ENCODE measurements at places on chromosomes 7 and 10.

DNA sequence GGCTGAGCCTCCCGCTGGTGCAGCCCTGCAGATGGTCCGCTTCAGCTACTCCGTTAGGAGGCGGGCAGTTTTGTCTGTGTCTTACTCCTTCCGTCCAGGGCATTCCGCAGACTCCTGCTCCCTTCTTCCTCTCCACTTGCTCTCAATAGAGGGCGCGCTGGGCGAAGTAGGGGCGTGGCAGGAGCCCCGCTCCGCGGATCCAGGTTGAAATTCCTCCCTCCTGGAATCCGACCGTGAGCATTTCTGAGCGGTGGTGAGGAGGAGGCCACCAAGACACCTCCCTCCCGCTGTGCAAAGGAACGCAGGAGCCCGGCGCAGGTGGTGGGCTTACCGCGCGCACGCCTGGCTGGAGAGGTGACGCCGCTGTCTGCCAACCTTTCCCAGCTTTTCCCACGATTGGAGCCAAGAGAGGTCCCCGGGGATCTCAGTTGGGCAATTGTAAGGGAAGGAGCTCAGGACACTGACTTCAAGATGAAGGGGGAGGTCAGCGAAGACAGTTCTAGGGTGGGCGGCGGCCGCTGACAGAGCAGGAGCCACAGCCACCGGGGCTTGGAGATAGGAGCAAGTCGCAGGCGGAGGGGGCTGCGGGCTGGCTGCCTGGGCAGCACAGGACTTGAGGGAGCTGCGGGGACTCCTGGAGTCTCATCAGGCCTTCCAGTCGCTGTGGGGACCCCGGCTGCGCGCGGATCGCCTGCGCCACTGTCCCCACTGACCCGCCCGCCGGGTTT, 1011.3 kb downstream of the XPNPEP1 start:
- DNase-seq = peak; percentile 47

DNA sequence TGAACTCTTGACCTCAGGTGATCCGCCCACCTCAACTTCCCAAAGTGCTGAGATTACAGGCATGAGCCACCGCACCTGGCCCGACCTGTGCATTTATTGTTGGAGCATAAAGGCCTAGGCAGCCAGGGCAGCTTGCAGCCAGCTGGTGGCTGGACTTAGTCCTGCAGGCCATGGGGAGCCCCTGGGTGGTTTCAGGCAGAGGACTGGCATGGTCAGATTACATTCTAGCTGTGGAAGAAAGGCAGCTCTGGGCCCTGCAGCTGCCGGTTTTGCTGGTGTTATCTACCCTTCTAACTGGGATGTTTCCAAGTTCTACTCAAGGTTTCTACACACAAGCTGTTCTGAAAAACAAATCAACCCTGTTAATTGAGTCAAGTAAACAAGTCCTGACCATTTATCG, 22.7 kb upstream of the MKRN1 start:
- peak; percentile 59 for DNase-seq

GRCh38 chr10:113616244-113617074, 47.4 kb downstream of the NRAP start:
- no peak for DNase-seq

DNA sequence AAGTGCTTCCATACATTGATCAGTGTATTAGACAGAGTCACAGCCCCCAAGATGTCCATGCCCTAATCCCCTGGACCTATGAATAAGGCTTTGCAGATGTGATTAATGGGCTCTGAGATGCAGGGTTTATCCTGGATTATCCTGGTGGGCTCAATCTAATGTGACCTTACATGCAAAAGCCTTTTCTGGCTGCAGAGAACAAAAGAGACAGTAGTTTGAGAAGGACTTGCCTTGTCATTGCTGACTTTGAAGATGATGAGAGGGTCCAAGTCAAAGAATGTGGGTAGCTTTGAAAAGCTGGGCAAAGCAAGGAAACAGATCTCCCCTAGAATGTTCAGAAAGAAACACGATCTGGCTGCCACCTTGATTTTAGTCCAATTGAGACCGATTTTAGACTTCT, 238.7 kb downstream of the CCSER2 start:
- DNase-seq = no peak

- no peak for DNase-seq
These were observed 3.9 kb downstream of the HIP1 start for GRCh38 chr7:75734586-75735458.

GRCh38 chr7:47253650-47254080, 328.2 kb downstream of the TNS3 start:
- DNase-seq = peak; percentile 28

DNA sequence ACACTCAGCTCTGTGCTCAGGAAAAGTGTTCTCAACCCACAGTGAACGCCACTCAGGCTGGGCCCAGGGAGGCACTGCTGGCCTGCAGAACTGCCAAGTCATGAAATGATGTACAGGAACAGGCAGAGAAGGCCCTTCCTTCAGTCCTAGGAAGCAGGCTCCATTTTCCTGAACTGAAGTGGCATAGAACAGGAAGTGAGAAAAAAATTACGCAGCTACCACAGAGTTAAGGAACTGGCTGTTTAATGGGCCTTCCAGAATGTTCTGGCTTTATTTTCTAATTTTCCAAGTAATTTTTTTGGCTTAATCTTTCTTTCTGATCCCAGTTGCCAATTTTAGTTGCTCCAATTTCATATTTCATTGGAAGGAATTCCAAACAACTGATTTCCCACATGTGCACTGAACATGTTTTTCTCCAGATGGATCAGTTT, 39.3 kb downstream of the LRRC18 start:
- DNase-seq = no peak

DNA sequence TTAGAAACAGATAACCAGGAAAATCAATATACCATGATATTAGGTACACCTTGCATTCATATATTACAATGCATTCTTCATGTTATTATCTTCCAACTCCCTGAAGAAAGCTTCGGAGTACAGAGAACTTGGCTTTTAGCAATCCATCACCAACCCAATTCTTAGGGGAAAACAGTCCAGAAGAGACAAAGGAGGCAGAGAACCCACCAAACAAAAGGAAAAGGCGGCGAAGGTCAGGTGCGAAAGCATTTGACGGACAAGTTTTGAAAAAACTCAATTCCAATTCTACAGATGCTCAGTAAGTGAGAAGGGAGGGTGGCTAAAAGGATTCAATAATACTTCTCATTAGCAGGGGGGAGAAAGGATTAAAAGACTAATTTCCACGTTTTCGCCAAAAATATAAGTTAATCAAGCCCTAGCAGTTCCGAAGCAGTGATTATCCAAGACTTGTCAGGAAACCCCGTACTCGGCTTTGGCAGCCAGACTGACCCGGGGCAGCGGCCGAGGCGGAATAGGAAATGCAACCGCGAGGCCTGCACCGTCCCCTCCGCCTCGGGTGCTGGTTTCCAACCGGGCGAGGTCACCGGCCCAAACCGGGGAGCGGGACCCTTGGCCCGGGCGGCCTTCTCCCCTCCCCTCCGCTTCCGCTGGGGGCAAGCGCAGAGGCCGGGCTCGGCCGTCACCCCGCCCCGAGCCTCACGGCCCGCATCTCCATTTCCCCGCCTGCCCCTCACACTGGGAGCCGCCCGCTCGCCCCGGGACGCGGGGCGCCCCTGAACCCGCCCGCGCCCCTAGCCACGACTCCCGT, 747 bp downstream of the GDI2 start:
- DNase-seq = peak; percentile 55

- DNase-seq = no peak
These were observed 171.6 kb upstream of the FOXP2 start for GRCh38 chr7:114242992-114243507.

DNA sequence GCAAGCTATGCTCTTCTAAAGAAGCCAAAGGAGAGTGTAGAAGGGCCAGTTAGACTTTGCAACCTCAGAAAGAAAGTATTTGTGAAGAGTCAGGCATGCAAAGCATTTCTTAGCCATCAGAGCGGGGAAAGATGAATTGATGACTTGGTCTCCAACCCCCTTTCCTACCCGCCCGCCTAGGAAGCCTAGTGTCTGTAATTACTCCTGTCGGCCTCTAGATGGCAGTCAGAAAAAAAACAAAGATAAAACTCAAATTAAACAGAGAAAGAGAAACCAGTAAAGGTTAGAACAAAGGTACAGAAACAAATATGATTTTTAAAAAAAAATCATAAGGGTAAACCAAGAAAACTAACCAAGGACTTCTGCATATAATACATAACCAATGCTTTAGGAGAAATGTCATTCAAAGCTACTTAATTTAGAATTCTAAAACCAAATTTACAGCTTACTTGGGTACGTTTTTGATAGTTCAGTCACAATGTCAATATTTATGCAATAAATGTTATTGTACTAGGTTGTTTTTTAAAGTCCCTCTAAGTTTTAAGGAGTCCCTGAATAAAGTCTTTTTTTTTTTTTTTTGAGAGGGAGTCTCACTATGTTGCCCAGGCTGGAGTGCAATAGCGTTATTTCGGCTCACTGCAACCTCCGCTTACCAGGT, 97.6 kb downstream of the LYZL1 start:
- DNase-seq = no peak

- no peak for DNase-seq
These were observed 945.9 kb downstream of the GRID1 start for GRCh38 chr10:85420501-85421191.

DNA sequence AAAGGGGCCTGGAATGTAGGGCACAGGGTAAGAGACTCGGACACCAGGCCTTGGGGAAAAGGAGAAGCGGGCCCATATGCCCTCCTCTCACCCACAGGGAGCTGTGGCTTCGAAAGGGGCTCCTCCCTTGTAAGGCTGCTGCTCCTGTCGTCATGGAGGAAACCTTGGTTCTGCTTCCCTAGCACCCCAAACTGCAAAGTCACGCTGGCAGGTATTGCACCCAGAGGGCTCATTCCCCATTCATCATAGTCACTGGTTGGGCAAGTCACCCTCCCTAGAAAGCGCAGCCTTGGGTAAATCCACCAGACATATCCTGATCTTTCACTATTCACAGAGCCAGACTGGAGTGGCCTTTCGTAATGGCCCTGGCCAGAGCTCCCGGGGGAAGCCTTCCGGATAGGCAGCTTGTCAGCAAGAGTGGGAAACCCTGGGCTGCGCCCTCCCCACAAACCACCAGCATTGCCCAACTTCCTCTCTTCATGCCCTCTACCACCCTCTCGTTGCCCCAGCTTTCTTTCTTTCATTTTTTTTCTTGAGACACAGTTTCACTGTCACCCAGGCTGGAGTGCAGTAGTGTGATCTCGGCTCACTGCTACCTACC, 121.0 kb downstream of the HIP1 start:
- peak; percentile 45 for DNase-seq

DNA sequence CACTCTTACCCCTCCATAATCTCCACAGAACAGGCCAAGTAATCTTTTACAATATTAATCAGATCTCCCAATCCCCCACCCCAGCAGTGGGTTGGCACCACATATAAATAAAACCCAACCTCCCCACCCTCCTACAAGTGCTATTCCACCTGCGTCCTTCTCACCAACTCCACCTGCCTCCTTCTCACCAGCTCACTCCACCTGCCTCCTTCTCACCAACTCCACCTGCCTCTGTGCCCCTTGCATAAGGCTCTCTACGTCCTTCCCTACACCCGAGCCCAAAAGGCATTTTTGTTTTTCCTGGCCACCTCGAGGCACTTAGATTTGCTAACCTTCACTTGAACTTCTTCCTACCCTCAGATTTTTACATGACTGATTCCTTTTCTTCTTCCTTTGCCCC, 89.7 kb downstream of the ATE1 start:
- no peak for DNase-seq

DNA sequence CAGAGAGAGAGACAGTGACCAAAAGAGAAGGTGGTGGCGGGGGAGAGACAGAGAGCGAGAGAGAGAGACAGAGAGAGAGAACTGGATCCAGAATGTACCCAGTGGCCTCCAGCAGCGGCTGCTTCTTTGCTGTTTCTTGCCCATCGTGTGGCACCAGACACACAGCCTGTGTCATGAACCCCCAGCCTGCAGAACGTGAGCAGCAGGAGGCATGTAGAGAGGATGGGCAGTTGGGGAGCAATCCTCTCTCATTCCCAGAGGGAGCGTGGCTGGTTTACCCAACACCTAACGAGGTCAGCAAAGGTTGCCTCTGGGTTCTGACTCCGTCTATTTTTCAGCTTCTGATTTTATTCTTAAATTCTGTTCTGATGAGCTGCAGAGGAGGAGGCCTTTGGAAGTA, 168.1 kb downstream of the ADARB2 start:
- no peak for DNase-seq
